AG09309 (cell line): ENCODE measurements at places on chromosomes 6 and 20.
A peak's percentile ranks its signal among the peaks of the same experiment; 100 is the strongest.

DNA sequence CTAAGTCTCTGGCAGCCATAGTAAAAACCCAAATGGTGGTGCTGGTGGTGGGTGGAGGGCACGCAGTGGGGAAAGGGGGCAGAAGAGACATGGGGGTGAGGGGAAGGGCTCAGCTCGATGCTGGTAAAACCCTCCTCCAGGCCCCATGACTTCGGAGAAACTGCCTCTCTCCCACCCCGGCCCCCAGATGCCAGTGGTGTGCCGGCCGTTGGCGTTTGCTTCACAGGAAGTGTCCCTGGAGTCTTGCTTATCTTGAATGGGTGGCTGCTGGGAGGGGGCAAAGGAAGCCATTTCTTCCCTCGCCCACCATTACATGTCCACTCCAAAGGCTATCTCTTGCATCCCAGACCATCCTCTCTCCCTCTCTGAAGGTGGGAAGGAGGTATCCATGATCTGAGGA lies 25.4 kb downstream of the VEGFA start:
- DNase-seq, result no peak

GRCh38 chr6:163122365-163122764 lies 292.2 kb upstream of the QKI start:
- no peak for DNase-seq

GRCh38 chr6:122495612-122496011 lies 24.0 kb upstream of the SERINC1 start:
- DNase-seq, result no peak

DNA sequence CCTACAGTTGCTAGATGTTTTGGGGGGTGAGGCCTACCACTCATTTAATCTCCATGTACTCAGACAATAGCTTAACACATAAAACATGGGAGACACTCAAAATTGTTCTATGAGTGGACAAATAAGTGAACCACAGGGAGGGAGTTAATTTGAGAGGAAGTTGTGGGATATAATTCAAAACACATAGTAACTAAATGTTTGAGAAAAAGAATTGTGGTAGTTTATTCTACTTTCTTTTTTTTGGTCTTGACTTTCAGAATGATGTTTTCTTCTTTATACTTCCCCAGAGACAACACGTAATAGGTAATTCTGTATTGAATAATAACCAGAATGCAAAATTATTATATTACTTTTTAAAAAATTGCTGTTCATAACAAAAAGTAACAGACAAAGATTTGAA lies 453.8 kb downstream of the RFPL4B start:
- DNase-seq, result no peak

- no peak for DNase-seq
Observed at GRCh38 chr6:126657561-126658175, 317.8 kb downstream of the CENPW start.

DNA sequence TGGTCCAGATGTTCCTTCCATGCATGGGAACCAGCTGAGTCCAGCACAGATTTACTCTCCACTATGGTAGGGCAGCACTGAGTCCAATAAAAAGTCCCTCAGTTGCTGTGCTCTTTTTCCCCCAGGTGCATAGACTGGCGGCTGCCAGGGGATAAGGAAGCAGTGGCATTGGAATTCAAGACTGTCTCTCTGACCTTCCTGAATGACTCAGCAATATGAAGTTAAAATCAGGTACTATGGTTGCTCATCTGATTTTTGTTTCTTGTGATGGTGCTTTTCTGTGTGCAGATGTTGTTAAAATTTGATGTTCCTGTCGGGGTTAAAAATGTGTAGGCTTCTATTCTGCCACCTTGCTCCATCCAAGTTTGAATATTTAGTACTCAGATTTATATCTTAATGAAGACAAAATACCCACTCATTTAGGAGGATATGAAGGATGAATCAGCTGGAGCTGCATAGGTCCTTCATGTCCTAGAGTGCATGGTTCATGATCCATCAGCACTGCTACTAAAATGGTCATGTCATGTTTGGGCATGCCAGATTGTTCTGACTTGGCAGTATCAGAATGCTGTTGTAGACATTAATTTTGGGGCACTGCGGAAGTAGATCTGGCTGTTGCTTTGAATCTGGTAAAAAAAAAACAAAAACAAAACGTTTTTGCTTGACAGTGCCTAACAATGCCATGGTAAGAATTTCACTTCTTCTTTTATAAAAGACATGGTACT lies 321.2 kb upstream of the MAP3K7 start:
- no peak for DNase-seq

DNA sequence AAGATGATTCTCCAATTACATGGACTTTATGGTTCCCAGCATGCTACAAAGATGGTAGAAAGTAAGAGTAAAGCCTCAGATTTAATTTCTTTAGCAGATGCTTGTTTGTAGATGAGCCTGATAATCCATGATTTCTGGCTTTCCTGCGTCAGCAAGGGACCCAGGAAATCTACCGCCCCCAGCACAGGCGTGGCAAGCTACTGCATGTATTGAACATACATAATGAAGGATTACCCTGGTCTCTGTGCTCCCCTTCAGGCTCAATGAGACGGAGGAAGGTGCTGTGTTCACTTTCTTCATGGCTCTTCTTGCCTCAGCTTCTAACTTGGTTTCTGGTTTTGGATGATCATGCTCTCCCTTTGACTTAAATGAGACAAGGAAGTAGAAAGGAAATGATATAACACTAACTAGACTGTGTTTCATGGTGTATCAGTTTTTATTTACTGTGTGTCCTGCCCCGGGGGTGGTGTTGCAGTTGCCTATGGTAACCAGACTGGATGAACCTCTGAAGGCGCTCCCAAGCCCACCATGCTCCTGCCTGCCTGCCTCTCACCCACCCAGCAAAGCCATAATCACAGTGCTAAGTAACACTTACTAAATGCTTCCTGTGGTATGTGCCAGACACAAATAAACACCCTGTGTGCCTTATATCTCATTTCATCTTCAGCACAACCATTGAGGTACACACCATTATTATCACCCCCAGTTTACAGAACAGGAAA lies 17.9 kb downstream of the GCM1 start:
- DNase-seq, result no peak

DNA sequence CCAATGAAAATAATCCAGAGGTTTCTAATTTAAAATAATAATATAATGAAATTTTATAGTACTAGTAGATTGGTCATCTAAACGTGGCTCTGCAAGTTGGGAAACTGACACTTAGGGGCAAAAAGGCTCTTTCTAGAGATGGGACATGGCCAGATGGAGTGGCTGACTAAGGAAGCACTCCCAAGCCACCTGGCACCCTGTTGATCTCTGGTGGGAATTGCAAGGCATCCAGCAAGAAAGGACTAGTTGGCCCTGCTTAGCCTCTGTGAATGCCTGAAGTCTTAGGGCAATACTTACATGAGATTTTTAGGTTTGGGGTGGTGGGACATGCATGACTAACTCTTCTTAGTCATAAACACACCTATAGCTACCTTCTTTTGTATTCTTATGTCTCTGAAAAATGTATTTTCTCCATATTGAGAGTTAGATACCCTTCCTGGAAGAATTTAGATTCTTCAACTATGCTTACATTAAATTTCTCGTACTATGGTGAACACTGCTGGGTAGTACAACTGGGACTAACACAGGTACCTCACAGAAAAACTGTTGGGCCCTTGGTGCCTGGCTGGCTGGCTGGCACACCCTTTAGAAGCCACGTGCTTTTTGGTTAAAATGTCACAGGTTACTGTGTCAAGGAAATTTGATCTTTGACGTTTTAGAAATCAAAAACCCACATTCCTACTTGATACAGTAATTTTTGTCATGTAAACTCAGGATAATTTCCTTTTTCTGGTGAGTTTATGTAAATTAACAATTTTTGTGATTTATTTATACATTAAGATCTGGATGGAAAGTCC lies 25.0 kb upstream of the SH3BGRL2 start:
- no peak for DNase-seq

GRCh38 chr6:108737594-108738546 lies 110.4 kb upstream of the ARMC2 start:
- DNase-seq, result peak; percentile 94

DNA sequence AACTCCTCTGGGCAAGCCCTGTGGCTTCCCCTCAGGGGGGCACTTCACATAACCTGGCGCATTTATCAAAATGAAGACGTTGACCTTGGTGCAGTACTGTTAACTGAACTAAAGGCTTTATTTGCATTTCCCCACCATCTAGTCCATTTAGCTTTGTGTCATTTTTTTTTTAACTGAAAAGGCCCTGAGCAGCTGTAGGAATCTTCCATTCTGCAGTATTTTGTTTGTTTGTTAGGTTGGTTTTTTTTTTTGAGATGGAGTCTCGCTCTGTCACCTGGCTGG lies 10.7 kb downstream of the TMEM181 start:
- DNase-seq, result no peak

- DNase-seq, result no peak
Observed at GRCh38 chr6:50815436-50816114, 3.1 kb upstream of the TFAP2B start.

DNA sequence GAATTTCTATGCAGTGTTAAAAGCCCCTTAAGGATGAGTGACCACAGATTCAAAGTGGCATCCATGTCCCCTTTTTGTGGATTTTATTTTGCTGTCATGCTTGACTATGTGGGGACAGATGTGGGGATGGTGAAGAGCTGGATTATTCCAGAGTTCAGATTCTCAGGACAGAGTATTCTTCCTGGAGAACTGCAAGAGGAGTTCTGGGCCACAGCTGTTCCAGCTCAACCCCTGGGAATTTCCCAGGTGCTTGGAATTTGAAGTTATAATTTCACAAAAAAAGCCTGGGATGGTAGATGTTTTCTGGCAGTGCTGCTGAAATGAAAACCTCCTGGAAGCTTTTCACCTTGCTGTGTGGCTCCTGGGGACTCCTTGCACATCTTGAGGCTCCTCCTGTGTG lies 671.8 kb upstream of the MARCKS start:
- DNase-seq, result no peak

DNA sequence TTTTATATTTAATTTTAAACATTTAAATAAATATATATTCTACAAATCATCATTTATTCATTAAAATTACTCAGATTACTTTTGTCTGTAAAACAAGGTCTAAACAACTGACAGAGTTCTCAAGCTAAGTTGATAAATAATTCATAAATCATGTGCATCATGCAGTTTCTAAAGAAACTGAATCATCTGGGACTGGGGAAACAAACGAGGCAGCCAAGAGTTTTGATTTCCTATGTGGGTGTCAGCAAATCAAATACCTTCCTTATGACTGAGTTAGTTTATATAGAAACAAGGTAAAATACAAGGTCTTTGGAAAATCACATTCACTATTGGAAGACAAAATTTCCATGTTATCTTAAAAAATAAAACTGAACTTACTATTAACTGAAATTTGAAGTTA lies 149.9 kb upstream of the BEND6 start:
- DNase-seq, result no peak

DNA sequence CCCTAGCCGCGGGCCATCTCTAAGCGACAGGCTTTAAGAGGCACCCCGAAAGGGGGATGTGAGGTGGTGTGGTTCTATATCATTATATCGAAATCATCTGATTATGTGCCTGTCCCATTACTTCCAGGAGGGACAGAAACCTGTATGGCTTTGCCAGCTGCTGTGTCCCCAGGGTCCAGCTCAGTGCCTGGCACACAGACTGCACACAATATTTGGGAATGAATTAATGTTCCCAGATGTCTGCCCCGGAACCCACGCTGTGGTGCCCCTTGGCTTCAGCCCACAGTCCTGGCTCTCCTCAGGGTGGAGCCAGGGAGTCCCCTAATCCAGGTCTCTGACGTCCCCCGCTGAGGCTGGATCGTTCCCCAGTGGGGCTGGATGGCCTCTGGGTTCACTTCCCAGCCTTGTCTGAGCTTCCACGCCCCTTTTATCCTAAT lies 8.9 kb upstream of the AHCY start:
- DNase-seq, result no peak

DNA sequence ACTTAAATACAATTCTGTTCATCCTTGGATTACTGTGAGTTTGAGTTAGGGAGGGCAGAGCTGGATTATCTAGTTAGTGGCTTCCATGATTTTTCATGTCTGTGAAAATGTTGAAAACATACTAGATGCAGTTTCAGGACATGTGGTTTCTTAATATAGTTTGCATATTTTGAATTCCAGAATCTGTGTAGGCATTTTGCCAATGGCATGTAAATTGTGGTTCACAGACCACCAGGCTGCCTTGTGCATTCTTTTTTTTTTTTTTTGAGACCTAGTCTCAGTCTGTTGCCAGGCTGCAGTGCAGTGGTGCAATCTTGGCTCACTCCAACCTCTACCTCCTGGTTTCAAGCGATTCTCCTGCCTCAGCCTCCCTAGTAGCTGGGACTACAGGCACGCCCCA lies 42.8 kb downstream of the CDC5L start:
- DNase-seq, result no peak

DNA sequence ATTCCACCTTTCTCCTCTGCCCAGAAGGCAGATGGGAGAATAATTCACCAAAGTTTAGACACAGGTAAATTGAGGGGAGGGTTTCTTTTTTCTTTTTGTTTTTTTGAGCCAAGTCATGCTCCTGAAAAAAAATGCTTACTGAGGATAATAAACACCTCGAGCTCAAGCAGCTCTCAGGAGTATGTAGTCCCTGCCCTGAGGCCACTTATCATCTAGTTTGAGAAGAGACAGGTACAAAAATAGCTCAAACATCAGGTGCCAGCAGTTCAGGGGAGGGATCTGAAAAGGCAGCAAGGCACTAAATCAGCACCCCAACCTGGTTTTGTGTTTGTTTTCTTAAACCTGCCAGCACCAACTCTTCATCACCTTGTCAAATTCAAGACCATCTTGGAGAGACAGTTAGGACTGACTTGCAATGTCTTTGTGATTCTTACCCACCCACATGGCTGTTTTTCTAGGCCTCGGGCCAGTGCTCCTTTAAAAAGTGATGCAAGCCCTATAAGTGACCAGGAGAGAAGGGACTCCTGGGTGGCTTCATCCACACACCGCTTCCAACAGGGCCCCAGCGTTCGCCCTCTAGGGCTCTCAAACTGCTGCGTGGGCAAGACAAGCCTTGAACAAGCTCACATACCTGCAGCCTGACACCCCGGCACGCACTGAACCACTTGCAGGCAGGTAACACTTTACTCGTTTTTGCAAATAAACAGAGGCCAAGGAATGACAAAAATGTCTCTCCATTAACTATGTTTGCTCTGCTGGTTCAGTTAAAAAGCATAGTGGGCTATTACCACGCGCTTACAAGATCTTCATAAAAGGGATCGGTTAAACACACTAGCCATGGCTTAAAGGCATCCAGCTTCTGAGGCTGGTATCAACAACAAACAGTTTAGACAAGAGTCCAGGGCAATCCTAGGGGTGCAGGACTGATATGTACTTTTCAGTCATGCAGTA lies 13.9 kb downstream of the JAG1 start:
- DNase-seq, result no peak

DNA sequence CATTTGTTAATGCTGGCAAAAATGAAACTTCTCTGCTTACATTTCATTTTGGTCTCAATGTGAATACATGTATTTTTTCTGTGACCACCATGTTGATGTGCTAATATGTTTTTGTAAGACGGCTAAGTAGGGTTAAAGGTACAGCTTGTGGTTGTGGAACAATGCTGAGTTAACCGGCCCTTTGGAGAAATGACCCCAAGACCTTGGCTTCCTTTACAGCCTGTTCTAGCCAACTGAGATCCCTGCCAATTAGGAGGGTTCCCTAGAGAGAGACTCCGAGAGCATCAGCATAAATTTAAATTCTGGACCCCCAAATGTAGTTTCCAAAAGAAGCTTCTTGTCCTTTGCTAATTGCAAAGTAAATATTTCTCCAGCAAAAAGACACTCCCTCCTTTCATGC lies 44.4 kb downstream of the RSPO3 start:
- no peak for DNase-seq

- DNase-seq, result no peak
Observed at GRCh38 chr20:52054123-52054522, 137.5 kb downstream of the ZFP64 start.

- peak; percentile 17 for DNase-seq
Observed at GRCh38 chr20:12970372-12970821, 38.4 kb upstream of the SPTLC3 start.
